Stimulated activated CD8-positive, alpha-beta memory T cell treated with anti-CD3 and anti-CD28 coated beads, Interleukin-15, amount 100 ng/mL, for 24 hours (primary cell): ENCODE measurements at places on chromosomes 1 and 21.

GRCh38 chr1:43246466-43247213, 23.1 kb upstream of the TMEM125 start:
- DNase-seq: no peak

- no peak for DNase-seq
Observed at GRCh38 chr1:18440385-18441226, 40.1 kb upstream of the KLHDC7A start.

DNA sequence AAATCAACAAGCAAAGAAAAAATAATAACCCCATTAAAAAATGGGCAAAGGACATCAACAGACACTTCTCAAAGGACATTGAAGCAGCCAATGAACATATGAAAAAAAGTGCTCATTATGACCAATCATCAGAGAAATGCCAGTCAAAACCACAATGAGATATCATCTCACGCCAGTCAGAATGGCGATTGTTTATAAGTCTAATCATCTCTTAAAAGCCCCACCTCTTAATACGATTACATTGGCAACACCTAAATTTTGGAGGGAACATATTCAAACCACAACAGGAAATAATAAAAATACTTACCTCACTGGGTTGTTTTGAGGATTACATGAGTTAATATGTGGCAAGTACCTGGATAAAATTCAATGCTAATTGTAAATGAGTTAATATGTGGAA, 57.1 kb upstream of the PLPPR4 start:
- DNase-seq: no peak

DNA sequence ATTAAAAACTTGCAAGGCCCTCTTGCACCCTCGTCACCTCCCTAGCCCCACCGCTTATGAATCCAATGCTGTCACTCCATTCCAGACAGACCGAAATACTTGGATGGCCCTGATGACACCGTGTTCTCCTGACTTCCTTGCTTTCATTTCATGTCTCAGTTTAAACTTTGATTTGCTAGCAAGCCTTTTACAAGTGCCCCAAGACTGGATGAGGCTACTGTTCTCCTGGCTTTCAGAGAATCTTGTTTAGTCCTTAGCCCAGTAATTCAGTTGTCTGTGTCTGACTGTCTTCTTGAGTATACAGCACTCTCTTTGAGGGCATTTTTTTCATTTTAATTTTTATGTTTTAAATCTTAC, 824 bp upstream of the IFI44L start:
- DNase-seq: no peak

DNA sequence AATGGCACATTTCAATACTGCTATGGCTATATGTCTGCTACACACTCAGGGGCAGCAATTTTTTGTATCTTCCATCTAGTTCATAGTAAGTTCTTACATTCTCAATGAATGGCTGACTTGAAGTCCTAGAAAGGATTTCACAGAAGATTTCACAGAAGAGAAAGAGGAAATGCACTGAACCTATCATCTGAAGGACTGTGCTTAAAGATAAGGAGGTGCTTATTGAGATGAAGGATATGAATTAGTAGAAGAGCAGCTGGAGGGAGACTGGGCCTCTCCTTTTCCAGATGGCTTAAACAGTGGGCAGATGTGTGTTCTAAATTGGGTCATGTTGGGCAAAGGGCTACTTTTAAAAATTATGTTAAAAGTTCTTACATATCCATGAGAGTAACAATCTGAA, 14.6 kb downstream of the ADAR start:
- DNase-seq: no peak

- no peak for DNase-seq
Observed at GRCh38 chr1:223046011-223046410, 97.0 kb downstream of the TLR5 start.

DNA sequence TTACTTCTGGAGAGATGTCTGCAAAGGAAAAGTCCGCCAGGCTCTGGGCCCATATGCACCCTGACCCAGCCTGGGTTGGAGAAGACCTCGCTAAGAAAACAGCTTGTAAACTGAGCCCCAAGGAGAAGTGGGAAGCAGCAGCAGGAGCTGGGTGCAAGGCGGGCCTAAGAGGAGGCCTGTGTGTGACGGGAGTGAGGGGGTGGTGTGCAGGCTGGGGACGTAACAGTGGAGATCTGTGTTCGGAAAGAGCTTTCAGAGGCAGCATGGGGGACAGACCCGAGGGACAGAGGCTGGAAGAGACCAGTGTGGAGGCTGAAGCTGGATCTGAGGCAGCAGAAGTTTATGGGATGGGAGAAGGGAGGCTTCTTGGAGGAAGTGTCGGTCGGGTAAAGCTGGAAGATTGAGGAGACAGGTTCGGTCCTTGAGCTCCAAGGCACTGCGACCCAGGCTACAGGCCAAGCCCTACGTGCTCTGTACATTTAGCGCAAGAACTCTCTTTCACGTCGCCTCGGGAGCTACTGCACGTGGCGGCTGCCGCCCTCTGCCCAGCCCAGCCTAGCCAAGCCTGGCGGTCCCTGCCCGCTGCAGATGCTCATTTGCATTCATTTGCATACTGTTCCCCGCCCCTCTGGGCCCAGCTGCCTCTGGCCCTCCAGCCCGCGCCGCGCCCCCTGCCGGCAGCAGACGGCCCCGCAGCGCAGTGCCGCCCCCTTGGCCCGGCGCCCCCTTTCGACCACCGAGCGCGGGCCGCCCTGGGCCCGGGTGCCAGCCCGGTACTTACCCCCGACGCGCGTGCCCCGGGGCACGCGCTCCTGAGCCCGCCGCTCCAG, 6.3 kb downstream of the HPCA start:
- no peak for DNase-seq

- DNase-seq: no peak
Observed at GRCh38 chr1:234730475-234730769, 120.4 kb upstream of the IRF2BP2 start.

DNA sequence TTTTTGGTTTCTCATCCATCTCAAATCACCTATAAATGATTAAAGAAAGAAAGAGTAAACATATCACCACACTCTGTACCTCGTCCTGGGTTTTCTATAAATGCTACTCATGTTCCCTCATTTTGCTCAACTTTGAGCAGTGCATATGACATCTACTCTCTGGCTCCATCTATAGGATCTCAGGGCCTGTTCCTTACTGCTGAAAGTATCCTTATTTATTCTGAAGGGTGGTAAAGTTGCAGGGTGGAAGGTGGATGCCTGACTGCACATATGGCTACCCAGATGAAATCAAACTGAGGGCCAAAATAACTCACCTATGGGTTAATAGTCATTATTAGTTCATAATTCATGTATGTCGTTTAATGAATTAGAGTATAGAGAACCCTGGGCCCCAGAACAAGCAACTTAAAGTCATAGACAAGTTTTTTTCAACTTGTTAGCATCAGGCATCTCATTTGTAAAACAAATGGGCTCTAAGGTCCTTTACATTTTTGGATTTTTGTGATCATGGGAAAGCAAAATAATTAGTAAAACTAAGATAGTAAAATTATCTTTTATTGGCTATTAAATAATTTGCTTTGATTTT, 46.5 kb downstream of the NCF2 start:
- no peak for DNase-seq

DNA sequence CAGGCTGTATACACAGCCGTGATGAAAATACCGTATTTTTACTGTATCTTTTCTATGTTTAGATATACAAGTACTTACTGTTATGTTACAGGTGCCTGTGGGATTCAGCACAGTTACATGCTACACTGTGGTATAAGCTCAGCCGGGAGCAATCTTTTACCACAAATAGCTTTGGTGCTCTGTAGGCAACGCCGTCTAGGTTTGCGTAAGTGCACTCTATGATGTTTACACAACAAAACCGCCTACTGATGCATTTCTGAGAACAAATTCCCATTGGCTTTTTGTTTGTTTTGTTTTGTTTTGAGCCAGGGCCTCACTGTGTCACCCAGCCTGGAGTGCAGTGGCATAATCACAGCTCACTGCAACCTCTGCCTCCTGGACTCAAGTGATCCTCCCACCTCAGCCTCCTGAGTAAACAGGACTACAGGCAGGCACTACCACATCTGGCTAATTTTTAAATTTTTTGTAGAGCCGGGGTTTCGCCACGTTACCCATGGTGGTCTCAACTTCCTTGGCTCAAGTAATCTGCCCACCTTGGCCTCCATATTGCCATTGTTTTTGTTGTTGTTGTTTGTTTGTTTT, 81.0 kb downstream of the SCCPDH start:
- no peak for DNase-seq

- no peak for DNase-seq
Observed at GRCh38 chr1:232377494-232377770, 252.5 kb downstream of the SIPA1L2 start.
